Keratinocyte (primary cell): ENCODE measurements at places on chromosomes 16 and 17.
A peak's percentile ranks its signal among the peaks of the same experiment; 100 is the strongest.

GRCh38 chr17:61784510-61784909 is 78.8 kb downstream of the BRIP1 start:
- H3K27ac ChIP-seq = no peak overlapping the region
- H3K36me3 ChIP-seq = no peaks in the 10 kb centered on the region
- H3K4me1 ChIP-seq = no peaks in the 10 kb centered on the region
- no peak for DNase-seq
- H3K27me3 ChIP-seq = no peaks in the 10 kb centered on the region

- DNase-seq = no peak
- H3K4me3 ChIP-seq = peak within 1 kb of the TSS; percentile 79
- H3K27ac ChIP-seq = peak within 1 kb of the TSS; percentile 56
- H3K36me3 ChIP-seq = peaks cover 5% of the 10 kb centered on the region
- H3K4me1 ChIP-seq = peaks cover 23% of the 10 kb centered on the region
Measured at GRCh38 chr16:31202414-31203375, at the start of gene PYCARD. Gene PYCARD, minus strand, starts transcription at chr16:31202760. Its CDS starts 70 bp downstream, at chr16:31202690.

DNA sequence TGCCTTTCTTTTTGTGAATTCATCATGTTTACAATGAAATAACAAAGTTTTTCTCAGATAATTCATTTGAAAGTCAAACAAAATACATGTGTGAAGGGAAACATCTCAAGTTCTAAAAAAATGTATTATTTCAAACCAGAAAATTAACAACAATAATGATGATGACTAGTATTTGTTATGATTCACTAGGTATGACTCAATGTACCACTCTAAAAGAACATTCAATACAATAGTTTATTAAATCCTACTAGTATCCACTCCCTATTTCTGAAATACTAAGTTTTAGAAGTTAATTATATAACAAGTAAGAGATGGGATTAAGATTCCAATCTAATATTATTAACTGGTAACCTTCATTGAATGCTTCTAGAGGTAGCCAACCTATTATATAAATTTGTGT is 1444.8 kb upstream of the CDH8 start:
- no peaks in the 10 kb centered on the region for H3K27me3 ChIP-seq
- H3K27ac ChIP-seq = no peak overlapping the region
- H3K36me3 ChIP-seq = no peaks in the 10 kb centered on the region
- DNase-seq = no peak
- H3K4me3 ChIP-seq = no peak overlapping the region
- H3K4me1 ChIP-seq = no peaks in the 10 kb centered on the region

GRCh38 chr16:54148974-54149373 is 137.6 kb downstream of the IRX3 start:
- H3K4me3 ChIP-seq = no peak overlapping the region
- H3K27me3 ChIP-seq = peaks cover 4% of the 10 kb centered on the region
- DNase-seq = no peak
- H3K27ac ChIP-seq = no peak overlapping the region

GRCh38 chr16:83577078-83577745 is 230.6 kb upstream of the HSBP1 start:
- peaks cover 6% of the 10 kb centered on the region for H3K4me1 ChIP-seq
- H3K27me3 ChIP-seq = no peaks in the 10 kb centered on the region
- H3K4me3 ChIP-seq = no peak overlapping the region
- H3K36me3 ChIP-seq = no peaks in the 10 kb centered on the region
- H3K27ac ChIP-seq = no peak overlapping the region
- no peak for DNase-seq

DNA sequence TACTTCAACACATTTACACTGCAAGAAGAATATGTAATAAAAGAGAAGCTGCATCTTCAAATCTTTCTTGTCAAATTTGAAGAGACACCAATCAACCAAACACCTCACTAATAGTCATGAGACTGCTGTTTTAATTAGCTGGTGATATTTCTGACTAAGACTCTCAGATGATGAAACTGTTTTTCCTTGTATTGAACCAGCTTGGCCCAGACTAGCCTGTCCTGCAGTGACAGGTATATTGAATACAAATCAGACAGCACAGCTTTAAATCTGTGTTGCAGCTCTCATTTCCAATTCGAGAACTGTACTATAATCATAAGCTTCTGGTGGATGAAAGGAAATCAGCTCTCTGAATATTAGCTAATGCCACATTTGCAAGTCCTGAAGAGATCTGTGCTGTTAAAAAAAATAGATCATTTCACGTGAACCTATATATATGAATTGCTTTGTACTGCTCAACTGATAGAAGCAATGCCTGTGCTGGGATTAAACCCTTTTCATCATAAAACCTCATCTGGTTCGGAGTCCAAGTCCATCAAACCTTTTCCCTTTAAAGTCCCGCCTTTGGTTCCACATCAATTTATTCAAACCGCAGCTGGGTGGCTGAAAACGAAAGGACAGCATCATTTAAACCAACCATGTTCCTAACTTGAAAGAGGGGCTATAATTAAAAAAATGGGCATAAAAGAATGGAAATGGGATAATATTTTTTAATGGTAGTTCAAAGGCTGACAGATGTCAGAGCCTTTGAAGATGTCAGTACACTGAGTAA is 306.2 kb downstream of the CEP112 start:
- peak; percentile 4 for DNase-seq
- H3K4me1 ChIP-seq = peaks cover 7% of the 10 kb centered on the region
- no peak overlapping the region for H3K27ac ChIP-seq
- no peaks in the 10 kb centered on the region for H3K36me3 ChIP-seq

- no peak for DNase-seq
- H3K4me3 ChIP-seq = no peak overlapping the region
- no peak overlapping the region for H3K27ac ChIP-seq
- H3K4me1 ChIP-seq = no peaks in the 10 kb centered on the region
- no peaks in the 10 kb centered on the region for H3K36me3 ChIP-seq
Measured at GRCh38 chr17:45794840-45795239, 10.7 kb downstream of the CRHR1 start.

GRCh38 chr16:12999368-12999767 is 98.0 kb downstream of the SHISA9 start:
- no peak overlapping the region for H3K4me3 ChIP-seq
- no peak for DNase-seq
- no peaks in the 10 kb centered on the region for H3K36me3 ChIP-seq

DNA sequence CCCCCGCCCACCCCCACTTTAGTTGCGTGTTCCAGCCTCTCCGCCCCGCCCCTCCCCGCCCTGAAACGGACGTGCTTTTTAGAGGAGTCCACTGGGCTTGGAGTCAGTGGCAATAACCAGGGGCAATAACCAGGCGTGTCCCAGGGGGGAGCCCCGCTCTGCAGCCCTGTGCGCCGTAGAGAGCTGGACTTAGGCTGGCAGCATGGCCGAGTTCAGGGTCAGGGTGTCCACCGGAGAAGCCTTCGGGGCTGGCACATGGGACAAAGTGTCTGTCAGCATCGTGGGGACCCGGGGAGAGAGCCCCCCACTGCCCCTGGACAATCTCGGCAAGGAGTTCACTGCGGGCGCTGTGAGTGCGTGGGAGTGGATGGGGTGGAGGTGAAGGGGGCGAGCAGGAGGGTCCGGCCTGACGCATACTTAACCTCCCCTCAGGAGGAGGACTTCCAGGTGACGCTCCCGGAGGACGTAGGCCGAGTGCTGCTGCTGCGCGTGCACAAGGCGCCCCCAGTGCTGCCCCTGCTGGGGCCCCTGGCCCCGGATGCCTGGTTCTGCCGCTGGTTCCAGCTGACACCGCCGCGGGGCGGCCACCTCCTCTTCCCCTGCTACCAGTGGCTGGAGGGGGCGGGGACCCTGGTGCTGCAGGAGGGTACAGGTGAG is at the start of gene ALOX15B:
Gene ALOX15B, plus strand, starts transcription at position 106 of the 657 bp plus-strand sequence. Its CDS starts 97 bp downstream, at position 203.
- H3K4me1 ChIP-seq = peaks cover 25% of the 10 kb centered on the region
- H3K27ac ChIP-seq = no peak within 1 kb of the TSS
- H3K36me3 ChIP-seq = no peaks in the 10 kb centered on the region
- peak within 1 kb of the TSS; percentile 69 for H3K4me3 ChIP-seq

DNA sequence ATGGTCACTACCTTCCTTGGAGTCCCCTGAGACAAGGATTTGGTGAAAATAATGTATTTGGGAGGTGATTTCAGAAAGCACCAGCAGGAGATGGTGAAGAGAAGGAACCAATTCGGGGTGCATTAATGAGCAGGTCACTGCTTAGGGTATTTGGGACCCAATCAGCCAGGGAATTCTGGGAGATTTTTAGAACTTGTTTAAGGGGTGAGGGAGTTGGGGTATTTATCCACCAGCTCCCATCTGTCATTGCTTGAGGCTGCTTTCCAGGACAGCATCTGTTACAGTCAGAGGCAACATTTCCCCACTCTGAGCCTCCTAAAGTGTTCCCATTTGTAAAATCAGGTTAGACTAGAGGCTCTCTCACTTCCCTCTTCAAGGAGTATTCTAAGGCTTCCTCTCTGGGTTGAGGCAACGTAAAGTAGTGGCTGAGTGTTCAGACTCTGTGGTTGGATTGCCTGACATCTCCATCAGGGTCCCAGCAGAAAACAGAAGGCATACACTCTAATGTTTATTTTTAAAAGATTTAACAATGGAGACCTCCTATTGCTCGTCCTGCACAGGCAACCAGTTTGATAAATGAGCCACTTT is 60.9 kb downstream of the CLEC19A start:
- H3K4me3 ChIP-seq = no peak overlapping the region
- no peak for DNase-seq
- H3K36me3 ChIP-seq = no peaks in the 10 kb centered on the region
- H3K27me3 ChIP-seq = peaks cover 10% of the 10 kb centered on the region
- H3K27ac ChIP-seq = no peak overlapping the region
- H3K4me1 ChIP-seq = no peaks in the 10 kb centered on the region

GRCh38 chr16:57167953-57168352 is 17.9 kb downstream of the PSME3IP1 start:
- H3K27me3 ChIP-seq = no peaks in the 10 kb centered on the region
- peaks cover 31% of the 10 kb centered on the region for H3K36me3 ChIP-seq
- peaks cover 25% of the 10 kb centered on the region for H3K4me1 ChIP-seq

- H3K36me3 ChIP-seq = no peaks in the 10 kb centered on the region
- H3K27me3 ChIP-seq = peaks cover 15% of the 10 kb centered on the region
- H3K4me3 ChIP-seq = no peak overlapping the region
- H3K27ac ChIP-seq = no peak overlapping the region
- H3K4me1 ChIP-seq = no peaks in the 10 kb centered on the region
Measured at GRCh38 chr17:5097101-5097834, 14.4 kb downstream of the ZNF232 start.

DNA sequence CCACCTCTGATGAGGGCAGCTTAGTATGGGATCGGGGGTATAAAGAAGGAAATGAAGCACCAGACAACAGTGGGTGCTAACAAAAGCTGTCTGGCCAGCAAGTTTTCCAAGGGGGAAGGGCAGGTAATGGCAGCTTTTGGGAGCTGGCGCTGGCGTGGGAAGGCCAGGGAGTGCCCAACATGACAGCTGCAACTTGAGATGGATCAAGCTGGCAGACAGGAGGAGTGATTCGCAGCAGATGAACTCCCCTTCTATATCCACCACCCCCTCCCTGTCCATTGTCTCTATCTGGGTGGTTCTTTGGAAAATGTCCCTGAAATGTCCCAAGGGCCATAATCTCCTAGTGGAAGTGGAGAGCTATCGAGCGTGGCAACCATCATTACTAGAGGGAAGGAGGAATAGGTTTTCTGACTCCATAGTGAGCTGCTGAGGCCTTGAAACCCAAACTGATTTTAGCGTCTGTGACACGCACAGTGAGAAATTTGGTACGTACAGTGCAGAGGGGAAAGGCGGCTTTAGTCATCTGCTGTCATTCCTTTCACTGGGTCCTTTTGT is 4.8 kb upstream of the INPP5K start:
- H3K4me1 ChIP-seq = peaks cover 6% of the 10 kb centered on the region
- H3K27ac ChIP-seq = no peak overlapping the region
- H3K27me3 ChIP-seq = no peaks in the 10 kb centered on the region

DNA sequence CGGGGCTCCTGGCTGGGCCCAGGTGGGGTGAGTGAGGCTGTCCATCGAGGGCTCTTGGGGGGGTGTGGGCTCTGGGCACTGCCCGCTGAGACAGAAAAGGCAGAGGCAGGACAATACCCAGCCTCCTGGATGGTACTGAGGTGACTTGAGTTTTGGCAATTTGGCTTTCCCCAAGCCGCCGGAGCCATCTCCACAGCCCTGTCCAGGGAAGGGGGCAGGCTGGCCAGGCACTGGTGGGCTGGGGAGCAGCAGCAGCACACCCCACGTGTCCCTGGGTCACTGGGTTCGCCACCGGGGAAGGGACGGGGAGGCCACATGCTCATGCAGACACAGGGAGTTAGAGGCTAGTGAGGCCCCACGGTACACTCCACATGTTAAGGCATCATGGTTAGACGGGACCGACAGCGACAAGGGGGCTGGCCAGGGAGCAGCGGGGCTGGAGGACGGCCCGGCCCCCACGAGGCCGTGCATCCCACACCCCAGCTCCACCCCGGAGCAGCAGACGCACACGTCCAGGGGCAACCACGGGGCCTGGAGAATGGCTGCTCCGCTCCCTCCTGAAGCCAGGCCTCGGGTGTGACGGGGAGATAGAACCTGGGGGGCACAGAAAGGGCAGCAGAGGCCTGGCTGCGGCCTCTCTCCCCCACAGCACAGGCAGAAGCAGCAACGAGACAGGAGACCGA is 3.0 kb downstream of the ARHGDIA start:
- no peaks in the 10 kb centered on the region for H3K27me3 ChIP-seq
- peaks cover 34% of the 10 kb centered on the region for H3K36me3 ChIP-seq
- no peak for DNase-seq
- peak overlapping the region; percentile 40 for H3K27ac ChIP-seq
- no peak overlapping the region for H3K4me3 ChIP-seq

DNA sequence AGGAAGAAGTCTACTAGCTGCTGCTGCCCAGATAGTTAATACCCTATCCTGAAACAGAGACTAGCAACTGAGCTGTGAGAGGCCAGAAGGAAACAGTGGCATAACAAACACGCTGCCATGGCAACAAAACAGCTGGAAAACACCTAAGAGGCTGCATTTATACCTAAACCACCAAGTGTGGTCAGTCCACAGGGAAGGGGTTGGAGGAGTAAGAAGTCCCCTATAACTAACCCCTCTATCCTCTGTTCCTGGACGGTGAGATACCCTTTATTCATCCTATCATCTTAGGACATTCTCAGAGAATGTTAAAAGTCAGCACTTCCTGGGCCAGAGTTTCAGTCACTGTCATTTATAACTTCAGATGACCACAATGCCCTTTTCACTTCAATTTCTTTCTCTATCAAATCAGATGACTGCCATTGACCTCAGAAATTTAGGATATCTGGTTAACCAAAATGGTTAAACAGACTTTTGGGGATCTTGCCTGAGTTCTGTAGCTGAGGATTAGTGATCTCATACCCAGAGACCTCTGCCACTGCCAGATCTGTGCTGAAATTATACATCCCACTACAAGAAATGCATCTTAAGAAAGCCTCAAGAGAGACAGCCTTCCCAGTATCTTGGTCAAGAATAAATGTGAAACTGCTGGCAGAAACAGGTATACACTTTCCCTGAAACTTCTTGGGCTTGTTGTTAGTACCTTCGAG is 36.2 kb downstream of the STH start:
- no peaks in the 10 kb centered on the region for H3K4me1 ChIP-seq
- no peak for DNase-seq
- peaks cover 51% of the 10 kb centered on the region for H3K36me3 ChIP-seq
- no peak overlapping the region for H3K4me3 ChIP-seq
- H3K27me3 ChIP-seq = no peaks in the 10 kb centered on the region
